ENCODE measurements at places on chromosomes 1 and 21.

GRCh38 chr21:43291347-43291950 lies 122.6 kb downstream of the CRYAA start:
- DNase-seq, result no peak

- DNase-seq, result no peak
Observed at GRCh38 chr1:110050602-110051261, 16.3 kb downstream of the STRIP1 start.

GRCh38 chr1:242623119-242623518 lies 98.6 kb upstream of the PLD5 start:
- no peak for DNase-seq

DNA sequence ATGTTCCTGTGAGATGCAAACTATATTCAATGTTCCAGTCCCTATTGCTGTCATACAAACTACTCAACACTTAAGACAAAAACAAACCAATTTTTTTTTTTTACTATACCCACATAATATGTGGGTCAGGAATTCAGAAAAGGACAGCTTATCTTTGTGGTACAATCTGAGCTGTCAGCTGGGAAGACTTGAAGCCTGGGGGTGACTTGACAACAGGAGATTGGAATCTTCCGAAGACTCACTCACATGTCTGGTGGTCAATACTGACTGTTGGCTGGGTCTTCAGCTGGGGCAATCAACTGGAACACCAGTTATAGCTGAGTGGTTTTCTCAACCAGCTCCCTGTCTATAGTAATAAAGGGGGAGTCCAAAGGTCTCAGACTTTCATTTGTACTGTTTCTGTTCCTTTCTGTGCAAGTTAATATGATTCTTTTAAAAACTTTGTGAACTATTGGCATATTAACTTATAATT lies 81.7 kb upstream of the ATP1B1 start:
- no peak for DNase-seq

GRCh38 chr1:220170836-220171526 lies 77.0 kb downstream of the IARS2 start:
- DNase-seq, result no peak

GRCh38 chr1:192010406-192010805 lies 147.9 kb upstream of the RGS18 start:
- no peak for DNase-seq

DNA sequence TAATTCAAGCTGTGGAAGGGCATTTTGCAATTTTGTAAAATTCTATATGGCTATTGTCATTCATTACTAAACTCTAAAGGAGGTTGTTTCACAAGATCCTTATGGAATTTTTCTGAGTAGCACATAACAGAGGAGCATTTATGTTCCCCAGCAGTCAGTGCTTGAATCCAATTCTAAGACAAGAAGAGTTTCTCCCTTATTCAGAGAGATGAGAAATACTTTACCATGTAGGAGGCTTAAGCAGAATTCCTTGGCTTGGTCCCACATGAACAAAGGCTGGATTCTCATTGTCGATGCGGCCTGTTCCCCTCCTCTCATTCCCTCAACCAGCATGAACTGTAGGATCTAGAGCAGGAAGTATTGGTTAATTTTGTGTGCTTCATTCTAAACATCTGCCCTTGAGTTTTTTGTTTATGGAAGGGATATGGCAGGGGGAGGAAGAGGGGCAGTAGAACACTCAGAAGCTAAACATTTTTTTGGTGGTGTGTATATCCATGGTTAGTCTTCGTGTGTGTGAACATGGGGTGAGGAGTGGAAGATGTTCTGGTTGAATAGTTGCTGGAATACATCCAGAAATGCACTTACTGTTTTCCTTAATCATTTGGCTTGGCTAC lies 74.3 kb downstream of the LAMC1 start:
- no peak for DNase-seq

GRCh38 chr1:31580513-31580870 lies 4.2 kb downstream of the TINAGL1 start:
- DNase-seq, result no peak

GRCh38 chr1:51328279-51328678 lies 2.1 kb downstream of the TTC39A start:
- no peak for DNase-seq

DNA sequence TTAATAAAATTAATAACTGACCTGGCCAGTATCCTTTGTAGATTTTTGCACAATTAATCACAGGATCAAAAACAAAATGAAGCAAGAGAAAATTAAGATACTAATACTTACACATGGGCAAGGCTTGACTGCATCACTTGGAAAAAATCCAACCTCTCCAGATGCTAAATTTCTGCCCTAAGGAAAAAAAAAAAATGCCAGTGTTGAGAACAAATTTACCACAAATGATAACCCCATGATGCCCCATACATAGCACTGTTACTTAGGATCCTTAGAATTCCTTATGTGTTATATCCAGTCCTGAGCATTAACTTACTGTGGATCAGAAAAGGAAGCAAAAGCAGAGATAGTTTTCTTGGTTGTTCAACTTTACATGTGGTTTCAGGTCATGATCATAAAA lies 347.5 kb downstream of the VAV3 start:
- no peak for DNase-seq

GRCh38 chr1:118013336-118013735 lies 83.8 kb downstream of the WDR3 start:
- DNase-seq, result no peak

DNA sequence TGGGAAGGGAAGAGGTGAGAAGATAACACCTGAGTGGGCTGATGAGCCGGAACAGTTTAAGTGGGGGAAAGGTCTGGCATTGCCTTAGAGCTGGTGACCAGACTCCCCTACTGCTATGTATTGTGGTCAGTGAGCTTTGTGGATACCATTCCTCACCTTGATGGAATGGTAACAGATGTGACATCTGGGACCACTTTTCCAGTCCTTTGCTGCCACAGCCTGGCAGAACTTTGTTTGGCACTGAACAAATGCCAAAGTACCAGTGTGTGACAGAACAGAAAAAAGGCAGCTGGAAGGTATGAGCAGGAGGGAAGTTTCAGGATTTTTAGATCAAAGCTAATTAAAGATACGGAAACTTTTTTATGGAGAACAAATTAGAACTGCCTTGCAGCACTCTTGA lies 6.2 kb downstream of the MED8 start:
- peak; percentile 6 for DNase-seq

GRCh38 chr1:178300352-178300699 lies 196.4 kb downstream of the CLEC20A start:
- DNase-seq, result no peak

- no peak for DNase-seq
Observed at GRCh38 chr1:228420968-228421826, 4.5 kb upstream of the TRIM17 start.

DNA sequence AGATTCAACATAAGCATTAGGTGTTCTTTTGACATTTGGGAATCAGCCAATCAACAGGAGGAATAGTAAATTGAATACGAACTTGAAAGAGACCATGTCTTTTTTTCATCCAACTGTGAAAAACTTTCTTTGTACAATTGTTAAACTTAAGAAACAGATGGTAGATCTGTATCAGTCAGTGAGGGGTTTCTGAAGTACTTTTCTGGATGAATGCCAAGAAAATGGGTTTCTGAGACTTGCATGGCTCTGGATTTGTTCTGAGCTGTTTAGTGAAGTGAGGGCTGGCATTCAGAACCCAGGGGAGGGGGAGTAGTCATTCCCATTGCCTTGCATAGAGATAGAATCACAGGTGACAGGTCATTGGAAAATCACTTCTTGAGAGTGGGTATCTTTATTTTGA lies 37.4 kb downstream of the PTPRC start:
- DNase-seq, result no peak

DNA sequence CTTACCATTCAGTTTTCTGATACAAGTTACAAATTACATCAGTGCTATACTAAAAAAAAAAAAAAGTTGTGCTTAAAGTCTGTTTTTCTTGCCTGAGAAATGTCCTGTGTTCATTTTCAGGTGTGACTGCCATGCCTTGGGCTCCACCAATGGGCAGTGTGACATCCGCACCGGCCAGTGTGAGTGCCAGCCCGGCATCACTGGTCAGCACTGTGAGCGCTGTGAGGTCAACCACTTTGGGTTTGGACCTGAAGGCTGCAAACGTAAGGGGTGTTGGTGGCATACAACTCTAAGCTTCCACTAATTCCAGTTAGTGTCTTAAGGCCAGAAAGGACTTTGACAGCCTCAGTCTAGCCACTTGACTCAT lies 60.1 kb upstream of the LAMC2 start:
- no peak for DNase-seq

DNA sequence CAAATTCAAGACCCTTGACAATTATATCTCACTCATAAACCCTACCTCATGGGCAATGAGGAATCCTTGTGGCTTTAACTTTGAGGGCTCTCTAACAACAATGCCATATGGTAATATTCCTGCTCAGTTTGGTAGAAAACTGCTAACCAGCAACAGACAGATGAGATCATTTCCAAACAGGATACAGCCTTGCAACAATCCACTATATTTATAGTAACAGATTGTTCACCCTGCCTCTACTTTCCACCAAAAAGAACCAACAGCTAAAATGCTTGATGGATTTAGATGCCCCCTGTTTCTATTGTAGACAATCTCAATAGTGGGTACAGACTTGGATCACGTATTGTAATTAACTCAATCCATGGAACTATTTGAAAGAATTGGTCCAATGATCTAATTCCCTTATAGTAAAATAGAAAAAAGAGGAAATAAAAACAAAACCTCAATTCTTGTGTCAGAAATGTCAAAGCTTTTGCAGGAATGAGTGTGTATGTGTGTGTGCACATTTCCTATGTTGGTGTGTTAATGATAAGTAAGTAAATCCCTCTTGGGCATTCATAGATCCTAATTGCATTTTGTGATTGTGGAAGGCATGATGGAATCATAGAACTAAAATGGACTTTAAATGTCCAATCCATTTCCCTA lies 100.0 kb upstream of the EDEM3 start:
- no peak for DNase-seq
